Colonic mucosa (tissue), 4 donors: ENCODE measurements at places on chromosomes 4 and X. TPM values are rescaled to one million over a fixed set of nuclear protein-coding genes. Genes with fewer than 3 reads are reported as not detected.

The PLAC1 gene
- not detected for total RNA-seq

The NUDT11 gene
- total RNA-seq = not detected

- no peaks in the 10 kb centered on the region for H3K27me3 ChIP-seq
- no peaks in the 10 kb centered on the region for H3K36me3 ChIP-seq
- no peak overlapping the region for H3K27ac ChIP-seq
- H3K4me3 ChIP-seq = no peak overlapping the region
- DNase-seq = no peak
These were observed 232.0 kb downstream of the ARHGAP10 start for GRCh38 chr4:147963839-147964238.

DNA sequence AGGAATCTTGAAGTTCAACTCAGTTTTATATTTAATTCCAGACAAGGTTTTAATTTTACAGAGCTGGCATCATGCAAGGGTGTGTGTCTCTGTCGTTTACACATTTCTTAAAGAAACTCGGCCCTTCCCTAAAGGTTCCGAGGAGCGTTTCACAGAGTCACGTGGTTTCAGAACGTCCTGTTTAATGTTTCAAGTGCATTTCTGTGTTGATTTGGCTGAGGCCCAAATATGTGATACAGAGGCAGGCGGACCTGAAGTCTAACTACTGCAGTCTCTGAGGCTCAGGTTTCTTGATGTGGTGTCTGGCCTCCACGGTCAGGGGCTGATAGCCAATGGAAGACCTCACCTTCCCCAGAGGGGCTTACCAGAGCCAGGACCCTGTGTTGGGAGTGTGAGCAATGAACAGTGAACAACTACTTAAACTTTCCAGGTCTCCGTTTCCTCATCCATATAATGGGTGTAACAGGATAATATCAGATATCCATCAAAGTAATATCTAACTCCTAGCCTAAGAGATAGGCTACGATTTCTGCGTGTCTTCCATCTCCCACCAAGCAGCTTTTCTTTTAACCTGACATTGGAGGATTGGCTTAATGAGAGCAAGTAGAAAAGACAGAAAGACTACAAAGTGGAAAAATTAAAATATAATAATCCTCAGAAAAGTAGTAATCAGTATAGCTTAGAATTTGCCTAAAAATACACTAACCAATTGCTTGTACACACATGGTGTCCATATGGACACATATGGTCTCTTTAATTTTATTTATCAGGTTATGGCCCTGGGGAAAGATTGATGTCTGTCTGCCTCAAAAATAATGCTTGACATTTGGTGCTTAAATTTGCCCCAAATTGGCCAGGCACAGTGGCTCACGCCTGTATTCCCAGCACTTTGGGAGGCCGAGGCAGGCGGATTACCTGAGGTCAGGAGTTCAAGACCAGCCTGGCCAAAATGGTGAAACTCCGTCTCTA, 50.0 kb upstream of the TRIM2 start:
- peak overlapping the region; percentile 45 for H3K4me3 ChIP-seq
- no peaks in the 10 kb centered on the region for H3K36me3 ChIP-seq
- H3K27ac ChIP-seq = peak overlapping the region; percentile 64

DNA sequence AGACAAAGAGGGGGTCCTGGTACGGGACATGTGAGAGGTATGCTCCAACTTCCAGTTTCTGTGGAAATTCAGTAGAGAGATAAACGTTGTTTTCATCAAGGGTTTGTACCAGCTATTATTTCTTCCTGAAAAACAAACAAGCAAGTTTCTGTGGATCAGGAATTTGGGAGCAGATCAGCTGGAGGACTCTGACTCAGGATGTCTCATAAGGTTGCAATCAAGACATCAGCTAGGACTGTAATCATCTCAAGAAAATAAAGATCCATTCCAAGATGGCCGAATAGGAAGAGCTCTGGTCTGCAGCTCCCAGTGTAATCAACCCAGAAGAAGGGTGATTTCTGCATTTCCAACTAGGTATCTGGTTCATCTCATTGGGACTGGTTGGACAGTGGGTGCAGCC, 23.5 kb upstream of the NFKB1 start:
- no peaks in the 10 kb centered on the region for H3K36me3 ChIP-seq
- no peak overlapping the region for H3K27ac ChIP-seq
- no peaks in the 10 kb centered on the region for H3K27me3 ChIP-seq
- H3K4me1 ChIP-seq = no peaks in the 10 kb centered on the region
